ENCODE measurements at places on chromosomes 3 and 15. TPM values are rescaled to one million over a fixed set of nuclear protein-coding genes. Genes with fewer than 3 reads are reported as not detected.

Gene PYGO1
- not detected for total RNA-seq

Gene CEP19
- 5.3 TPM for total RNA-seq

- H3K27ac ChIP-seq = no peak overlapping the region
- H3K4me3 ChIP-seq = no peak overlapping the region
- no peaks in the 10 kb centered on the region for H3K27me3 ChIP-seq
- no peak for DNase-seq
- H3K36me3 ChIP-seq = no peaks in the 10 kb centered on the region
Observed at GRCh38 chr3:53171827-53172505, 11.0 kb downstream of the PRKCD start.

- peaks cover 28% of the 10 kb centered on the region for H3K4me1 ChIP-seq
- peaks cover 3% of the 10 kb centered on the region for H3K36me3 ChIP-seq
- no peaks in the 10 kb centered on the region for H3K27me3 ChIP-seq
- no peak overlapping the region for H3K4me3 ChIP-seq
- DNase-seq = no peak
Observed at GRCh38 chr15:67181221-67181639, 73.2 kb downstream of the AAGAB start.

Gene CCDC9B
- 1.0 TPM for total RNA-seq

- H3K4me1 ChIP-seq = peaks cover 97% of the 10 kb centered on the region
- peak overlapping the region; percentile 98 for H3K27ac ChIP-seq
- H3K27me3 ChIP-seq = no peaks in the 10 kb centered on the region
- peak; percentile 79 for DNase-seq
- peaks cover 13% of the 10 kb centered on the region for H3K36me3 ChIP-seq
Observed at GRCh38 chr3:4850211-4850927, 128.9 kb upstream of the BHLHE40 start.

GRCh38 chr3:147312786-147313280 is 93.5 kb downstream of the ZIC4 start:
- H3K27me3 ChIP-seq = no peaks in the 10 kb centered on the region
- no peak overlapping the region for H3K4me3 ChIP-seq
- no peaks in the 10 kb centered on the region for H3K4me1 ChIP-seq
- H3K36me3 ChIP-seq = no peaks in the 10 kb centered on the region

Gene TMEM207
- not detected for total RNA-seq

DNA sequence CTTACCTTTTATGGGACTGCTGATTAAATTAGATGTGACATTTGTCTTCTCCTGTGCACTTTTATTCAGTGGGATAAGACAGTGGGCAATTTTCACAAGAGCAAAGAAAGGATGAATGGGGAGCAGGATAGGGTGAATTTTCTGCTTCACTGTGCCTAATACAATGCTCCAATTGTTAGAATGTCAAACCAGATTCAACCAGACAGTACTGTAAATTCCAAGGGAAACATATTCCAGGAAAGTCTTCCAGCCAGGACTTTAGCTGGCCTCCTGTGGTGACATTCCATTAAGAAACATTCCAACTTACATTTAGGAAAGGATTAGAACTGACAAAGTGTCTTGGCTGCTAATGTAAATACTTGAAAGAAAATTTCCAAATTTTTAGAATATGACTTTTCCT is 100.1 kb upstream of the PROK2 start:
- H3K36me3 ChIP-seq = no peaks in the 10 kb centered on the region
- H3K27ac ChIP-seq = no peak overlapping the region
- DNase-seq = no peak
- H3K27me3 ChIP-seq = peaks cover 54% of the 10 kb centered on the region
- H3K4me1 ChIP-seq = no peaks in the 10 kb centered on the region

DNA sequence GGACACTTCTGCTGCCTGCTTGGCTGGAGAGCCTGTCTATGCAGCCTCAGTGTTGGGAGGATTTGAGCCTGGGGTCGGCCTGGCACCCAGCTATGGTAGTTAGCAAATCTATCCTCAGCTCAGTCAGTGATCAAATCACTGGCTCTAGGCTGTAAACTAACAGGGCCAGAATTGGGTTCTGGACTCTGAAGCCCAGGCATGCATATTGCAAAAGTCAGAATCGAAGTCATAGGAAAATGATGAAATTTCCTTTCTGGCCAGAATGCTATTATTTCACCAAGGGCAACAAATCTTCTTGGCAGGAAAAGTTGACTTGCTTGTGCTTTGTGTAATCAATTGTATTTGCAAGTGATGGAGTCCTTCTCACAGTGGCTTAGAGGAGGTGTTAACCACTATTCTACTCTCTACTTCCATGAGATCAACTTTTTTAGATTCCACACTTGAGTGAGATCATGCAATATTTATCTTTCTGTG is 482.6 kb upstream of the TPRG1 start:
- H3K4me3 ChIP-seq = no peak overlapping the region
- DNase-seq = no peak
- H3K36me3 ChIP-seq = no peaks in the 10 kb centered on the region
- peaks cover 10% of the 10 kb centered on the region for H3K27me3 ChIP-seq
- no peak overlapping the region for H3K27ac ChIP-seq
